ENCODE measurements at places on chromosomes 11 and 22.

GRCh38 chr11:48101958-48102357 is 114.7 kb upstream of the OR4B1 start:
- DNase-seq, result no peak

DNA sequence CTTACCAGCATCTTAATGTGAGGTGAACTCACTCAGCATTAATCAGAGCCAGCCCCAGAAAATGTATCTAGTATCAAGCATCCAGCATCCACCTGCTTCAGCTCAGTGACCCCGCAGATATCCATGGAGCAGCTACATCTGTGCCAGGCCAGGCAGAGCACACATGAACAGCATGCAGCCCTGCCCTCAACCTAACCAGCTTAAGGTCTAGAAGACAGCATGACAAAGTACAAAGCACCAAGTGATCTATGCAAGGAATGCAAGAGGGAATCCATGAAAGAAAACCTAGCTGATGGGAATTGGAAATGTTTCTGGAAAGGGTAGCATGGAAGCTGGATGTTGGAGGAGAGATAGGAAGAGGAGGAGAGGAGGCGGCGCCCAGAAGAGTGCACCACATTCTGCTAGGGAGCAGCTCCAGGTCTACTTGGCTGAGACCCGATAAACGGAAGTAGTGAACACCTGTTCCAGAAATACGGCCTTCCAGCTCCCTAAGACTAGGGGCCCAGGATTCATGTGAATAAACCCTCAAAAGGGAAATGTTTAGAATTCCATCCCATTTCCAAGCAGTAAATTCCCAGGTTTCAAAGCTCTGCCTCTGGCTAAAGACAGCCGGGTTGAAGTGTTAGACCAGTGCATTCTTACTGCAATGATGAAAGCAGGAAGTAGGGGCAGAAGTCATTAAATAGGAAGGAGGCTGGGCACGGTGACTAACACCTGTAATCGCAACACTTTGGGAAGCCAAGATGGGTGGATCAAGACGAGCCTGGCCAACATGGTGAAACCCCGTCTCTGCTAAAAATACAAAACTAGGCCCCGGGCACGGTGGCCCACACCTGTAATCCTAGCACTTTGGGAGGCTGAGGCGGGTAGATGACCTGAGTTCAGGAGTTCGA is 23.5 kb upstream of the L3MBTL2 start:
- no peak for DNase-seq

GRCh38 chr11:103234974-103235373 is 125.7 kb downstream of the DYNC2H1 start:
- no peak for DNase-seq

DNA sequence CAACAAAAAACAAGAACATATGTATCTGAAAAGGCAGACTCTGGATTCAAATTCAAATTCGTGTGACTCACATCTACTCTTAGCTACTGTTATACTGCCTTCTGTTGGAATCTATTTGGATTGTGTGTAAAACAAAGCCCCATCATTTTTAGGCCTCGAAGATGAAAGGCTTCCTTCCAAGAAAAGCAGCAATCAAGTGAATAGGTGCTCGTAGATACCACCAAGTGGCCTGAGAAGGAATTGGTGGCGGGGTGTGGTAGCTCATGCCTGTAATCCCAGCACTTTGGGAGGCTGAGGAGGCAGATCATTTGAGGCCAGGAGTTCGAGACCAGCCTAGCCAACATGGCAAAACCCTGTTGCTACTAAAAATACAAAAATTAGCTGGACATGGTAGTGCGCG is 4.2 kb downstream of the GRAMD1B start:
- no peak for DNase-seq

- DNase-seq, result no peak
Observed at GRCh38 chr11:15903246-15903645, 453.1 kb downstream of the SOX6 start.

GRCh38 chr11:134155946-134156865 is 67.6 kb downstream of the NCAPD3 start:
- no peak for DNase-seq

GRCh38 chr11:11411401-11411985 is 58.4 kb upstream of the CSNK2A3 start:
- DNase-seq, result no peak

GRCh38 chr11:28140689-28141455 is 32.7 kb downstream of the METTL15 start:
- DNase-seq, result no peak

DNA sequence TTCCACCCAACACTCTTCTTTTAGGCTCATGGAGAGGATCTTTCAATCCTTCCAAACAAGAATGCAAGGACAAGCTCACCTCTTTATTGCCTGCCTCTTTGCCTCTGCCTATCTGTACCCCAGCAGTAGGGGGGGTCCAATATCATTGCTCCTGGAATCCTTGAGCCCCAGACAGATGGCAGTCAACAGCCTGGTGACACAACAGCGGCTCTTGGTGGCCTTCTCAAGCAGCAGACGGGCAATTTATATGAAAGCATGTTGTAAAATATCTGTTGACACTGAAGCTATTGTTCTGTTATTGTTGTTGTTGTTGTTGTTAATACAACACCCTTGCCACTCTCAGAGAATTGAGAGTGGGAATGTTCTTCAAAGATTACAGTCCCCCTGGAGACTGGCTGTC is 480.0 kb upstream of the CADM1 start:
- no peak for DNase-seq

- DNase-seq, result no peak
Observed at GRCh38 chr22:31442768-31443489, 43.5 kb downstream of the DRG1 start.
